ENCODE measurements at places on chromosomes 12 and 14.

GRCh38 chr14:95222870-95223398 lies 65.6 kb upstream of the DICER1 start:
- DNase-seq: no peak

GRCh38 chr12:80708259-80708974 lies 983 bp downstream of the MYF6 start:
- DNase-seq: peak; percentile 11

DNA sequence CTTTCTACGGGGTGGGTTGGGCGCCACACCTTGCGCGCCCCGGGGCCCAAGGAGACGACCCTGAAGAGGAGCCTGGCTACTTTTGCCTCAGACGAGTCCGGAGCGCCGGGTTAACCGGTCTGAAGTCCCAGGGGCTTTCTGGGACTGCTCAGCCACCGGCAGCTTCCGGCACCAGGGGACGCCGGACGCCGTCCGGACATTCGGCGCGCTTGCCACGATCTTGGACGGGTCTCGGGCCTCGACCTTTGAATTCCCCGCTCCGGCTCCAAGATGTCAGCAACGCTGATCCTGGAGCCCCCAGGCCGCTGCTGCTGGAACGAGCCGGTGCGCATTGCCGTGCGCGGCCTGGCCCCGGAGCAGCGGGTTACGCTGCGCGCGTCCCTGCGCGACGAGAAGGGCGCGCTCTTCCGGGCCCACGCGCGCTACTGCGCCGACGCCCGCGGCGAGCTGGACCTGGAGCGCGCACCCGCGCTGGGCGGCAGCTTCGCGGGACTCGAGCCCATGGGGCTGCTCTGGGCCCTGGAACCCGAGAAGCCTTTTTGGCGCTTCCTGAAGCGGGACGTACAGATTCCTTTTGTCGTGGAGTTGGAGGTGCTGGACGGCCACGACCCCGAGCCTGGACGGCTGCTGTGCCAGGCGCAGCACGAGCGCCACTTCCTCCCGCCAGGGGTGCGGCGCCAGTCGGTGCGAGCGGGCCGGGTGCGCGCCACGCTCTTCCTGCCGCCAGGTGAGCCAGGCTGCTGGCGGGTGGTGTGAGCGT lies at the start of gene ACOT4:
TSS of gene ACOT4 (plus strand) at position 184 of the 760 bp plus-strand sequence. CDS start at position 271, 87 bp downstream.
- DNase-seq: peak; percentile 66

DNA sequence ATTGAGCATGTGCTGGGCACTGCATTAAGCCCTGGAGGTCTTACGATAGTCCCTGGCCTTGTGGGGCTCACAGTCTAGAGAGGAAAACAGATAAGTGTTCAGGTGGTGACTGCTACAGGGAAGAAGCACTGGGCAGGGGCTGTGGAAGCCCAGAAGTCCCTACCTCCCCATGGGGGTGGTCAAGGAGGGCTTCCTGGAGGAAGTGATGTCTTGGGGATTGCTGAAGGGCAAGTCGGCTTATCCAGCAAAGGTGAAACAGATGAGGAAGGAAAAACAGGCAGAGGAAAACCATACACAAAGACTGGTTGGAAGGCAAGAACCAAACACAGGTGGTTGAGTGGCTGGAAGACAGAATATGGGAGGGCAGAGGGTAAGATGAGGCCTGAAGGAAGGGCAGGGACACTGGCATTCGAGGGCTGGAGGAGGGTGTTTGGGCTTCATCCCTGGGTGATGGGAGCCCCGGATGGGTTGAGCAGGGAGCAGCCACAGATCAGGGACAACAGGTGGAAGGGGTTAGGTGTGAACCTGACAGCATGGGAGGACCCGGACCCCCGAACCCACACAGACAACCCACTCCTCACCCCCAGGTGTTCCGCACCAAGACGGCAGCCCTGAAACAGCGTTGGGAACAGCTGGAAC lies 2.8 kb downstream of the CFAP73 start:
- DNase-seq: no peak

- DNase-seq: no peak
These were observed 168.9 kb upstream of the NOVA1 start for GRCh38 chr14:26766726-26767125.

GRCh38 chr12:47743311-47743860 lies 15.3 kb downstream of the RAPGEF3 start:
- no peak for DNase-seq

DNA sequence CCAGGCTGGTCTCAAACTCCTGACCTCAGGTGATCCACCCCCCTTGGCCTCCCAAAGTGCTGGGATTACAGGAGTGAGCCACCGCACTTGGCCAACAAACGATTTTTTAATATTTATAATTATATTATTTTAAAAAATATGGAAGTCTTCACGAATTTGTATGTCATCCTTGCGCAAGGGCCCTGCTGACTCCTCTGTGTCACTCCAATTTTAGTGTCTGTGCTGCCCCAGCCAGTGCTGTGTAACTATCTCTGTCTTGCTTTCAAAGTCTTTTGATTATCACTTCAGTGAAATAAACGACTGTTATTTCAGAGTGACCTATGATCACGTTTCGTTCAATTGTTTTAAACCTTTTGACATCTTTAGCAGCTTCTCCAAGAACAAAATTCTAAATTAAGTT lies 13.1 kb upstream of the MMP17 start:
- DNase-seq: no peak

DNA sequence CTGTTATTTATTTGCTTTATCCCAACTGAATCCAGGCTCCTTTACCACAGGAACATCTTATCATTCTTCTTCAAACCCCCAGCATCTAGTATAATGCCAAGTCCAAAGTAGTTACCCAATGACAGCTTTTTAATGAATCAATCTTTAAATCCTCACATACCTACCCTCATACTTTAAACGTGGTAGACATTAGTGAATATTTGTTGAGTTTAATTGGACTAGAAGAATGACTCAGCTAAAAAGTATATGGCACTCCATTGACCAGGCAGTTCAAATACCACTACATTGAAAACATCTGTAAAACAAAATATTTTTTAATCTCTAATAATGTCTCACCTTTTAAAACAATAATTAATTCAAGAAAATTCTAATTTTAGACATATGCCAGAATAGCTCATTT lies 98.1 kb downstream of the ZFC3H1 start:
- no peak for DNase-seq

- DNase-seq: no peak
These were observed 174.6 kb downstream of the STXBP6 start for GRCh38 chr14:24875203-24875838.

GRCh38 chr12:110765111-110765510 lies 22.4 kb upstream of the PPP1CC start:
- DNase-seq: no peak

- no peak for DNase-seq
These were observed 30.0 kb downstream of the TUNAR start for GRCh38 chr14:95906591-95906990.
